ENCODE measurements at places on chromosomes 2 and 18.

DNA sequence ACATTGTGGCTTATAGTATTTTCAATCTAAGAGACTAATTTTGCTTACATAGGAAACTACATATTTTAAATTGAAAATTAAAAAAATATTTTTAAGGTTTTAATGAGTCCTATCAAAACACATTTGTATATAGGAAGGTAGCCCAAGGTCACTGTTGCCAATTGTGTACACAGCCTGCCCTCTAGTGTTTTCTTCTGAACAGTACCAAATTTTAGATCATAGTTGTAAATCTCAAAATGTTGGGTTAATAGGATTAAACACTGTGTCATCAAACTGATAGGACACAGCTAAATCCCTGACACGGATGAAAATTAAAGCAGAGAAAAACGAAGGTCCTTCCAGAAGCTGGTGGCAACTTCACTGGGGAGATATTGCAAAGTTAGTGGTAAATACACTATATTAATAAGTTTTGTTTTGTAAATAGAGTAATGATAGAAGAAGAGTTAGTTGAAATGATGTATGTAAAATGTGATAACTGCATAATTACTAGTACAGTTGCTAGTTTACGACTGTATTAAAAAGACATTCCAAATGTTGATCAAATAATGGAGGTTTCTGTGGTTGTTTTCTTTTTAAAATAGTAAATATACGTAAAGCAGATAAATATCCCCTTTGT, 19.7 kb downstream of the CLUL1 start:
- no peak for DNase-seq

DNA sequence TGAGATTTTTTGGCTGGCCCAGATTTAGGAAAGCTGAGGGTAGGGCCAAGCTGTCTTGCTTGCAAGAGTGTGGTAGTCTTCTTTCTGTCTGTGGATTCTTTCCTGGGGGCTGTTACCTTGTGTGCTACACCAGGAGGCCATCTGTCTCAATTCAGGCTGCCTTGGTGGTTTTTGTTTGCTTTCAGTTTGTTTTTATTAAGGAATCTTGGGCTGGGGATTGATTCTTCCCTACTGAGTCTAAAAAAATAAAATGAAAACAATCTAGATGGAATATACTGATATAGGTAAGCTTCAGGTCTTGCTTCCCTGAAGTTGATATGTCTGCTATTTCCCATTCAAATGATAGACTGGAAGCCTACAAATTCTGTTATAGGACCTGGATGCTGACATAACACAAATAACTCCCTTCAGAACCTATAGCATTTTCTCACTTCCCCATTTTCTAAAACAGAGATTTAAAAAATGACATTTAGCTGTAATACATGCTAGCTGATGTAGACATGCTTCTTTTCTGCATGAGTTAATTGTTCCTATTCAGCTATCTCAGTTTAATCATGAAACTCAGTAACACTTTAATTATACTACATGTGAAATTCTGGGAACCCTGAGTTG, 5.3 kb downstream of the LHCGR start:
- DNase-seq: no peak

DNA sequence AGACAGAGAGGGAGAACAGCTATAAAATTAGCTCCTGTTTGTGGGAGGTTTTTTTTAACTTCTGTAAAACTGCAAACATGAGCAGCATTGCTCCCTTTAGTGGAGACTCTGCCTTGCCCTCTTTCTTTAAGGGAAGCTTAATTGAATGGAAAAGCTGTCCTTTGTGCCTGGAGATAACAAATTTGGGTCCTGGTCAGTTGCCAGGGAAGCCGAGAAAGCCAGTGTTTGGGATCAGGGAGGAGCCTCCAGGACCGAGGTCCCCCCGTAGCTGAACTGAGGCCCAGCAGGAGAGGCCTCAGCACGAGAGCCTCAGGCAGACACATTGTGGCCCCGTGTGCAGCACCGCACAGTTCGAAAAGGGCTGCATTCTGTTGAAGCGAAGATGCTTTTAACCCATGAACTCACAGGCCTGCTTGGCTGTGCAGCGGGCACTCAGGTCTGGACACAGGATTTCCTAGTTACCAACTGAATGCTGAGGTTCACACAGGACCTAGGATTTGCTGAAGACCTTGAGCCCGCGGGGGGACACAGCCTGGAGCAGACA, 369.7 kb downstream of the DCDC2C start:
- no peak for DNase-seq

DNA sequence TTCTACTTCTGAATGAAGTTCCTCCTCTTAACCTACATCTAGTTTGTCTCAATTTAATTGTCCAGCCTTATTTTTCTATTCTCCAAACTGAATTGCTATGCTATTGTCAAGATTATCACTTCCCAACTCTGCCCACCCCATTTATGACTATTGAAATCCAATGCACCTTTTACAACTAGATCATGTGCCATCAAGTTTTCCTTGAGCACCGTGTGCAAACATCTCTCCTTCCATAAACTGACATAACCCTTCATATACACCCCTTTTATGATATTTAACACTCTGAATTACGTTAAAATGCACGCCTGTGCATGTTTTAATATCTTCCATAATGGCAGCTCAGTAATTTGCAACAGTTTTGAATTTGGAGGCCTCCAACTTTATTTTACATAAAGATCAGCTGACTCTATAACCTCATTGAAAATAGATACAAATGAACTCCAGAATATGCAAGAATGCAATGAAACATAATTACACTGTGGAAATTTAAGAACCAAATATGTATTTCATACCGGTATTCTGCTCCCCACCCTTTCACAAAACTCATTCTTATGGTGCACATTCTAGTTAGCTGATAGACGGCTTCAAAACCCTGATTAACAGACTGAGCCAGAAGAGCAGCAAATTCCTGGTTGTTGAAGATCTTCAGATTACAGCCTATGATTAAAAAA, 85.5 kb downstream of the SMAD2 start:
- DNase-seq: no peak

DNA sequence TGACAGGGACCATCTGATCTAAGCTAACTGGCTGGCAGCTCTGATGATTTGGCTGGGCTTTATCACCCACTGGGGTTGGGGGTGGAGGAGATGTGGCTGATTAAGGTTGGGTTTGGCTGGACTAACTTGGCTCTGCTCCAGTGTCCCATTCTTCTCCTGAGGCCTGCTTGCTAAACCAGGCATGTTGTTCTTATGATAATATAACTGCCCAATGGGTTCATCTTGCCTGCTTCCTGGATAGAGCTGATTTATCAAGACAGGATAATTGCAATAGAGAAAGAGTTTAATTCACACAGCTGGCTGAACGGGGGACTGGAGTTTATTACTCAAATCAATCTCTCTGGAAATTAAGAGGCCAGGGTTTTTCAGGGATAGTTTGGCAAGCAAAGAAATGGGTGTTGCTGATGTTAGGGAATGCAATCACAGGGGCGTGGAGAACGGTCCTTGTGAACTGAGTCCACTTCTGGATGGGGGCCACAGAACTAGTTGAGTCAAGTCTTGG, 150.4 kb downstream of the PTH2R start:
- no peak for DNase-seq

DNA sequence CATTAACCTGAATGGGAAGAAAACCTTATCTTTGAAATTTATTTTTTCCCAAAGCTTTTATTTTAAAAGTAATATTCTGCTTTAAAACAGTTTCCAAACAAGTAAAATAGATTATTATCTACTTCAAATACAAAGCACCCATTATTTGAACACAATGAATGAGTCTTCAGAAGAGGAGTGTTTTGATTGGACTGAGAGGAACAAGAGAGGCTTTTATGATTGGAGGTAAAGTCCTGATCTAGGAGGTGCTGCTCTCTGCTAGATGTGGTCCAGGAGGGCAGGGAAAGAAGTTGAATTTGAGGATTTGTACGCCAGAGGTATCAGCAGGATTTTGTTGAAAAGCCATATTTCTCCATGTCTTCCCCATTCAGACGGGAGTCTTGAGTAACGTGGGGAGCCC, 900.7 kb downstream of the SOCS6 start:
- no peak for DNase-seq

DNA sequence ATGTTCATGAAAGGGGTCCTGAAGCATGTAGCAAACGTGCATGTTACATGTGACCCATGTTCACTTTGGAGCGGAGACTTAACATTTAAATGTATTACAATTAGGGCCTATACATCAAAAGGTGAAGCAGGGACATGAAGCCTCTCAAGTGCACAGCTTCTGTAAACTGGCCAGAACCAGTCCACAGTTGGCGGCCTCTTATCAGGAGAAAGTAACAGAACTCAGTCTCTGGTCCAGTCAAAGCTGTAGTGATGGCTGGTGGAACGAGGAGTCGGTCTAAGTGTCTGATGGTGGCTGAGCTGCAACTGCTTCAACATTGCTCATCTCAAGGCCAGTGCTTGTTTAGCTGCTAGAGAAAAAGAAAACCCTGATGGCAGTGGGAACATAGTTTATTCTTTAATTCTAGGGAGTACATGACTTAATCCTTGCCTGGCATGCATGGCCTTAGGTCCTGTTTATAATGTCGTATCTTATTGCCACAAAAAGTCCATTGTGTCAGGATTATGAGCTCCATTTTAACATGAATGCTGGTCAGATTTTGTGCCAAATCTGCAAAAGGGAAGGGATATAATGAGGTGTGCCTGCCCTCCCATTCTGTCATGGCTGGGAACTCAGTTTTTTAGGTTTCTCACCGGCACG, 22.2 kb upstream of the YES1 start:
- no peak for DNase-seq

- DNase-seq: no peak
These were observed 37.6 kb downstream of the RMC1 start for GRCh38 chr18:23540867-23541266.

DNA sequence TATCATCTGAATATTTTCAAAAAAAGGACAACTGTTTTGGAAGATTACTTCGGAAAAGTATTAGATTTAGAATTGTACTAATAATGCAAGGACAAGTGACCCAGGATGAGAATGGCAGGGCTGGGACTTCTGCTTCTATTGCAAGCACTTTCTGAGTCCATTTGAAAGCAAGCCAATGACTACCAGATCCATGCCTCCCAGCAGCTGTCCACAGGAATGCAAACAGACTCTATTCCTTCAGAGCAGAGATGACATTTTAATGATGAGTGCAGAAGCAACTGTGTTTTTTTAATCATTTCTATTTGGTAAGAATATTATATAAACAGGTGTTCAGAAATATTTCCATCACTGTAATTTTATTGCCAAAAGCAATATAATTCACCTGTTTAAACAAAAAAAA, 456.7 kb downstream of the SOX11 start:
- DNase-seq: no peak

GRCh38 chr18:51890762-51891161, 449.2 kb upstream of the DCC start:
- DNase-seq: peak; percentile 63

DNA sequence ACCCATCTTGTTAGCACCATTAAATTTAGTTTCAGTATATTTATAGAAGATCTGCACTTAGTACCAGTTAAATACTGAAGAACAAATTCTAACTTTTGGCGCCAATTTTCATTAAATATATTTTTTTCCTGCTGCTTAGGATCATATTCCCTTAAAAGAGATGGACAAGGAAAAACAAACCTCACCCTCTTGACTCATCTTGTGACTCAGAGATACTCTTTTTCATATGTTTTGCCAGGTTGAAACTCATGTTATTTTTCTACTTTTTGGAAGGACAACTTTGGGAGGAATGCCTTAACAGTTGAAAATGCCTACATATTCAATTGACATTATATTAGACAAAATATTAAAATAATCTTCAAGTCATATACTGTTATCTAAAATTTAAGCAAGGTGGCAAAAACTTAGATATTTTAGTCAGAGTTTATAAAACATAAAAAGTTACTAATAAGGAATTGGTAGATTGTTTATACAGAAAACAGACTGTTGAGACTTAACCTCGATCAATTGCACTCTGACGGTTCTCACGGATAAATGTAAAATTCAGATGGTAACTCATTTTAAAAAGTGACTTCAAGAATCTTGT, 36.2 kb downstream of the PNO1 start:
- DNase-seq: no peak

- DNase-seq: no peak
These were observed 131.7 kb upstream of the TNP1 start for GRCh38 chr2:216991563-216991962.

DNA sequence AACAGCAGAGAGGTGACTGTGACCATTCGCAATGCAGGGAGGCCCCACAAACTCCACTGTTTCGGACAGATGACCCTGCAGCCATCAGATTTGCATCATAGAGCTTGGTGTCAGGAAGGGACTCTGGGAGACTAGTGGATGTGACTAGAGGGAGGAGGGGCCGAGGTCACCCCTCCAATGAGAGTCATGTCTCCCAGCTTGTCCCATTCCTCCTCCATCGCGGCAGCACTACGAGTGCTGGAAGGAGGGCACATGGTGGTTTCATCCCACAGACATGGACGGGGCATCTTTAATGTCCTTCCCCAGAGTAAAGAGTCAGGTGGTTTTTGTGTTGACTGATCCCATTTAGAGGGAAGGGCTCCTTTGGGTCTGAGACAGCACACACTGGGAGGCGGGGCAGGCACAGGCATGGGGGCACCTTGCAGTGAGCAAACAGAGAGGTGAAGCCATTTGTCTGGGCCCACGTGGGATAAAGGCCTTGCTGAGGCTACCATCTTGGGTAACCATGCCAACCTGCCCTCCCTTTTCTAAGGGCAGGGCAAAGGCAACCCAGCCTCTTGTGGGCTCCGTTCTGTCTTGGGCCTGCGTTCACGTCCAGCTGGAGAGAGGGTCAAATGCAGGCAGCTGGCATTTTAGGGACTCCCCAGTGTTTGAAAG, 208.1 kb downstream of the ASB1 start:
- peak; percentile 37 for DNase-seq

- no peak for DNase-seq
These were observed 4.7 kb upstream of the IL36G start for GRCh38 chr2:112973156-112973555.

DNA sequence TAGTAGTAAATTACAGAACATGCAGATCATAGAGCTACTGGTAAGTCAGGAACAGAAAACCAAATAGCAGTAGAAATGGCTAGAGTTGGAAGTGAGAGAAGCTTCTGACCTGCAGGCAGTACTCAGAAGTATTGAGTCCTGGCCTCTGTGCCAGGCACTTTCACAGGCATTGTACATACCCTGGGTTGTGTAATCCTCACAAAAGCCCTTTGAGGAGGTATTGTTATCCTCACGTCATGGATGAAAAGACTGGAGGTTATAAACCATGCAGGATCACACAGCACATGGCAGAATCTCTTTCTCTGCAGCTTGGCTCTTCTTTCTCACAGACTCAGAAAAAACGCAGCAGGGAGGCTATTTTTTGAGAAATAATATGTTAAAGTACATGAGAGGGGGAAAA, 789.3 kb upstream of the FAM98A start:
- DNase-seq: no peak

- no peak for DNase-seq
These were observed 11.1 kb downstream of the OBSL1 start for GRCh38 chr2:219560037-219560892.

DNA sequence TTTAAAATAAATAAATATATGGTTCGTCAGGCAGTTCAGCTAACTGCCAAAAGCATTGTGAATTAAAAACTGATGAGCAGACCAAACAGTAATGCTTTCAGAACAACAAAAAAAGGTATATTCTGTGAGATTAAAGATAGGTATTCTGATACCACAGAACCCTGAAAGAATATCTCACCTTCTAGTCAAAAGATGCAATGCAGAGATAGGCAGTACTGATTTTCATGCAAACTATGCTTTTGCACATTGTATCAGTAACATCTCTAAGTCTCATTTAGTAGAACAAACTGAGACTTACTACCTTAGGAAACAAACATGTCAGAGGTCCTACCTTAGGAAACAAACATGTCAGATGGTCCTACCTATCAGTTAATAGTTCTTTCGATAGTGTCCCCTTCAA, 32.4 kb downstream of the CUL3 start:
- DNase-seq: no peak
